ENCODE measurements at places on chromosomes 12 and 14.

DNA sequence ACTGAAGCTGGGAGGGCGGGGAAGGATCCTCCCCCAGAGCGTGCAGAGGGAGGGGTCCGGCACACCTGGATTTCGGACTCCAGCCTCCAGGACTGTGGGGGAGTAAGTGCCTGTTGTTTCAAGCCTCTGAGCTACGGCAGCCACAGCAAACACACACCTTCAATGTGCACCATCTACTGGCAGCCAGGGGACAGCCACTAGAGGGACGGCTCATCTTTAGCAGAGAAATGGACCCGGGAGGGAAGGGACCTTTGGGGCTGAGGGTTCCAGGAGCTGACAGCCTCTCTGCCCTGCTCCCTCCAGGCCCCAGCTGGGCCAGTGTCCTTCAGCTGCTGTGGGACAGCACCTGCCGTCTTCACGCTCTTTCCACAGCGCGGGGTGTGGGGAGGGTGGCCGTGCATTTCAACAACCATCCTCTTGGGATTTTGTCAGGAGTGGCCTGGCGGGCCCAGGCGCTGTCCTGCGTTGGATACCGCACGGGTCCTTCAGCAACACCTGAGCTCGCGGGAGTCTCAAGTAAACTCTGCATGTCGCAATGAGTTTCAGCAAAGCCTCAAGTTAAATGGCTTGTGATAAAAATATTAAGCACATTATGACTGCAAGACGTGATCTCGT, 209.2 kb upstream of the C14orf180 start:
- no peak for DNase-seq

DNA sequence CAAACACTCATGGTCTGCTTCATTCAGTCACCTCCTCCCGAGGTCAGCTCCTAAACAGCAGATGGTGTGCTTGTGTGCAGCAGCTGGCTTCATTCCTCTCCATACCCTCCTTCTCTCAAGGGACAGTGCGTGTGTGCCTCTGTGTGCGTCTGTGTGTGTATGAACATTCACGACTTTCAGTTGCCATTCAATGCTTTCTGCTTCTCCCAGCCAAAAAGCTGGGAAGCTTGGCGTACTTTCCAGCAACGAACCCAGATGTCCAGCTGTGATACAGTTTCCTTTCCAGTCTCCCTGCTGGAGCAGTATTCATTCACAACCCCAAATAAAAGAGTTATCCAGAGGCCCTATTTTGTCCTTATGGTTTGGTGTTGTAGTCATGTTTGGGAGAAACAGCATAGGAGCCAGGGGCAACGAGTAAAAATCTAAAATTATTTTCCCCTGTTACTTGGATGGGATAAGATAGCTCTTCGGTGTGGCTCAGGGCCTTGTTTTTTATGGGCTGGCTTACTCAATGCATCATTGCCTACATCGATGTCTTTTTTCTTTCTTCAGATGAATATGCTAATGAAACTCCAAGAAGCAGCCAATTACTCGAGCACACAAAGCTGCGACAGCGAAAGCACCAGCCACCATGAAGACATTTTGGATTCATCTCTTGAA, 379.3 kb downstream of the NAV3 start:
- no peak for DNase-seq

DNA sequence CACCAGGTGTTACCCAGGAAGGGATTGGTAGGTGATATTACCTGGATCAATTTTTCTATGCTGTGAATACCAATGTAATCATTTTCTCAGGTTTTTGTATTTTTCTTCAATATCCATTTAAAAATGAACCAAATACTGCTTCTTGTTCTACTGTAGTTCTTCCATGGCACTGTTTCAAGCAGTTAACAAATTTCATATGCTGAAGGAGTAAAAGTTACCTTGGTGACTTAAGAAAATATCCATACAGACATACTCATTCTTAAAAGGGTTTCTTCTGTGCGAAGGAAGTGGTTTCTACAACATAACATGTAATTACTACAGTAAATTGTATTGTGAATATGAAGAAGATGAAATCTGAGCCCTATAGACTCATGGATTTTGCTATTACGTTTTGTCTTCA, 222.5 kb downstream of the TMEM117 start:
- no peak for DNase-seq

GRCh38 chr12:1928439-1929121, 10.1 kb upstream of the CACNA2D4 start:
- DNase-seq: no peak

GRCh38 chr14:22607291-22607690, 9.2 kb downstream of the ABHD4 start:
- no peak for DNase-seq

DNA sequence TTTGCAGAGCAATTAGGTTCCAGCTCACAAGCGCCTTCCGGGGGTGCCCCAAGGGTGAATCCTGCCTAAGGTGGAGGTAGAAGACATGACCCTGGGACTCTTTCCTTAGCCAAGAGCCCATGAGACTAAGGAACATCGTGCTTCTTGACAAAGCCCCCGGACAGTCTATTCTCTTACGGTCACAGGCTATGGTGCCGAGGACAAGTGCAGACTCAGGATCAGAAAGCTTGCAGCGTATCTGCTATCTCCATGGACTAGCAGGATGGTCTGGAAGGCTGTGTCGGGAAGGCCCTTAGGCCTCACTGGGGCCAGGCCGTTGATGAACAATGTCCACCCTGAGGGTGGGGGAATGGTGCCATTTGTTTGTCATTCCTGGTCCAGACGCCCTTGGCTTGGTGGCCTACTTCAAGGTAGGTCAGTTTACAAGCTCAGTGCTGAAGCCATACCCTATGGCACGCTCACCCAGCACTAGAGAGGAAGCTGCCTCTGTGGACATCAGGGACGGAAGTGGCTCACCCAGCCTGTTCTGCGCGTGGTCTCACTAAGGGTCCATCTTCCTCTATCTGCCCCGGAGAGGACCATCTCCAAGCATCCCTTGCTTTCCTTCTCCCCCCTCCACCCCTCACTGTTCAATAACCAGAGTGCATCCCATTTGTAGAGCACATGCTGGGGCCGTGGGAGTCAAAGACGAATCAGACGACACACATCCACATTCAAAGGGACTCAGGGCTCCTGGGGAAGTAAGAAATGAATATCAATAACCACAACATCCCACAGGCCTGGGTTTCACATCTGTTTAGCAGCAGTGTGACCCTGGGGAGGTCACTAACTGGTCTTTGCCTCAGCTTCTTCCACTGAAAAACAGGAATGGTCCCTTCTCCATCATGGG, 45.0 kb upstream of the IQSEC3 start:
- no peak for DNase-seq
